ENCODE measurements at places on chromosomes 7 and 10. TPM values are rescaled to one million over a fixed set of nuclear protein-coding genes. Genes with fewer than 3 reads are reported as not detected.
A peak's percentile ranks its signal among the peaks of the same experiment; 100 is the strongest.

DNA sequence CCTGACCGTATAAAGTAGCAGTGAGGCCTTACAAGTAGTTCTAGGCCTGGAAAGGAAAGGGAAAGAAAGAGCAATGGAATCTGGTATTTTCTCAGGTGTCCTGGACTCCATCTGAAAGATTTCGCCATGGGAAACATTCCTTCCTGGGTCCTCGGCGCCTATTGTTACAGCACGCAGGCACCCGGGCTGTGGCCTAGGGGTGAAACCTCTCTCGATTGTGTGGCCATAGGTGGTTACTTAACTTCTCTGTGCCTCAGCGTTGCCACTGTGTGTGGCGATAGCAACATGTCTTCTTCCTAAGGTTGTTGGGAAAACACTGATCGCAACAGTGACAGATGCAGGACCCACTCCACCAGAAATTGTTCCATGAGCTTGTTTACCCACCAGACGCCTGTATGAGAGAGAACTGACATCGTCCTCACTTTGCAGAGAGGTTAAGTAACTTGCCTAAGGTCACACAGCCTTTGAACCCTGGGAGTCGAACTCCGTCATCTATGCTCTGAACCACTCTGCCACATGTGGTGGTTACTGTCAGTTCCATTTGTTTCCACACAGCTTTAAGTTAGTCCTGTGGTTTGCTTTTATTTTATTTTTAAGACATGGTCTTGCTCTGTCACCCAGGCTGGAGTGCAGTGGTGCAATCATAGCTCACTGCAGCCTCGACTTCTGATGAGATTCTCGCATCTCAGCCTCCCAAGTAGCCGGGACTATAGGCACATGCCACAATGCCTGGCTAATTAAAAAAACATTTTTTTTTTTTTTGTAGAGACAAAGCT lies 73.4 kb downstream of the LHPP start:
- H3K27me3 ChIP-seq: no peaks in the 10 kb centered on the region
- H3K36me3 ChIP-seq: no peaks in the 10 kb centered on the region
- peaks cover 98% of the 10 kb centered on the region for H3K4me1 ChIP-seq
- peak overlapping the region; percentile 42 for H3K4me3 ChIP-seq

PODXL gene
- 1.5 TPM for total RNA-seq

NODAL gene
- total RNA-seq: not detected

DNA sequence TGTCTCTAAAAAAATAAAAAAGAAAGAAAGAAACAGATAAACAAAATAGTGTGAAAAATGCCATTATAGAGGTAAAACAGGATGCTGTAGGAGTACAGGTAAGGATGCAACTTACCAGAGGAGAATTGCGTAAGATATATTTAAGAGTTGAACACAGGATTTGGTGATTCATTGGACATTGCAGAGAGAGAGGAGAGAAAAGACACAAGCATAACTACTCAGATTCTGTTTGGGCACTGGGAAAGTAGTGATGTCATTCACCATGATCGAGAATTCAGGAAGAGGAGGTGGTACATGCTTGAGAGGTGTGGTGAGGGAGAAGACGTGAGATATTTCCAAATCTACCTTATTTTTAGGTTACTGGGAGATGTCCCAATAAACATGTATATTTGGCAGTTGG lies 97.6 kb downstream of the AASS start:
- H3K4me3 ChIP-seq: no peak overlapping the region
- no peaks in the 10 kb centered on the region for H3K27me3 ChIP-seq
- no peaks in the 10 kb centered on the region for H3K4me1 ChIP-seq
- no peaks in the 10 kb centered on the region for H3K36me3 ChIP-seq
- no peak for DNase-seq
